T-helper 22 cell (primary cell): ENCODE measurements at places on chromosomes 4 and X.

DNA sequence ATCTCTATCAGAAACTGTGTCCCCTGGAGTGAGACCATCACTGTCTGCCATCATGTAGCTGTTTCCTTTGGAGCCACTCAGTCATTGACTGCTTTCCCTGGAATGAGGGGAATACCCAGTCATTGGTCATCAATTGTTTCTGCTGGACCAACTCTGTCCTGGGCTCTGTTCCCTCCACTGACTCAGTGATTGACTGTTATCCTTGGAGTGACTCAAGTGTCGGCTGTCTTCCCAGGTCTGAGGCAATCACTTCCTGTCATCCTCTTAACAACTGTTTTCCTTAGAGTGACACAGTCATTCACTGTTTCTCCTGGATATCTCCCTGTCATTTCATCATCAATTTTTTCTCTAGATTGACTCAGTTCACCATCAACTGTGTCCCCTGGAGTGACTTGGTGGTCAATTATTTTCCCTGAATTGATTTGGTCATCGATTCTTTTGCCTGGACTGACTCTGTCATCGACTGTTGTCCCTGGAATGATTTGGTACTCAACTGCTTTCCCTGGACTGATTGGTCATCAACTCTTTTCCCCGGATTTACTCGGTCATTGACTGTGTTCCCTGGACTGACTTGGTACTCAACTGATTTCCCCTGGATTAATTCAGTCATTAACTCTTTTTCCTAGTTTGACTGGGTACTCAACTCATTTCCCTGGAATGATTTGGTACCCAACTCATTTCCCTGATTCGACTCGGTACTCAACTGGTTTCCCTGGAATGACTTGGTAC lies 327.9 kb upstream of the VCX start:
- DNase-seq = no peak

- no peak for DNase-seq
Measured at GRCh38 chr4:78616046-78616498, 64.5 kb downstream of the ANXA3 start.

GRCh38 chrX:115266300-115266699 lies 23.2 kb upstream of the LUZP4 start:
- DNase-seq = no peak

DNA sequence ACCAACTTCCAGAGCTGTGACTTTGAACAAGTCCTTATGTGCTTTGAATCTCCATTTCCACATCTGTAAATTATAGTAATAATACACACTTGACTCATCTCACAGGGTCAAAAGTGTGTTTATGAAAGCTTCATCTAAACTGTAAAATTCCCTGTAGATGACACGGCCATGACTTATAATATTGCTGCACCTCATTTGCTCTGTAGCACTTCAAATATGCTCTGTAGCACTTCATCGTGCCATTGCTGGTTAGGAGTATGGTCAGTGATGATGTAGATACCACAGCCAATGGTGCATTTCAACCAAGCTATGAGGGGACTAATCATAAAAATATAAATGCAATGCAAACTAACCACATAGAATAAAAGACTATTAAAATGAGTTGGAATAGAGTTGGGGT lies 318.6 kb downstream of the ANK2 start:
- no peak for DNase-seq

GRCh38 chr4:34365946-34366345 lies 1878.4 kb downstream of the ARAP2 start:
- no peak for DNase-seq

GRCh38 chr4:175850240-175850639 lies 38.2 kb upstream of the GPM6A start:
- DNase-seq = no peak

GRCh38 chrX:40749681-40750494 lies 14.5 kb upstream of the MED14 start:
- DNase-seq = no peak

GRCh38 chr4:2069161-2069971 lies 10.2 kb downstream of the NAT8L start:
- DNase-seq = no peak

DNA sequence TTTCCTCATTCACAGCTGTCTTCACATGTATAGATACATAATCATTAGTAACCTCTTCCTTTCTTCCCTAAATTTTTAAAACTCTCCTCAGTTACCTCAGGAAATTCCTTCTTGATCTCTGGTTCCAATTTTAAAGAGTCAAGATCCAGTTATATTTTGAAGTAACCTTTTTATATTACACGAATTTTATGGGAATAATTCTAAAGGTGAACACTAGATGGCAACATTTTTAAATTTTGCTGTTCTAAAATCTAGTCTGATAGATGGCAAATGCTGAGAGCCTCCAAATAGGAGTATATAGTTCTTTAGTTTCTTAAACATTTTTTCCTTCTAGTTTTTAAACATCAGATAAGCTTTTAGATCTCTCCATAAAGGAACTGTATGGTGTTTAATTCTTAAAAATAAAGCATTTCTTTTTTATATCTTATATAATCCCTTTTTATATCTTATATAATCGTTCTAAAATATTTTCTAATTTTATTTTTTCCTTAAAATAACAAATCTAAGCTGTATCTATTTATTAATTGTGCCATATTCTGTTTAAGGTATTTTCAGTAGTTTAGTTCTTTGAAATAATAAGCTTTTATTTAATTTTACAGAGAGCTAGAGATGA lies 37.9 kb upstream of the PAPSS1 start:
- DNase-seq = no peak

GRCh38 chr4:101279377-101279871 lies 67.9 kb downstream of the PPP3CA start:
- no peak for DNase-seq

- DNase-seq = no peak
Measured at GRCh38 chr4:3302786-3303564, 10.2 kb downstream of the RGS12 start.

DNA sequence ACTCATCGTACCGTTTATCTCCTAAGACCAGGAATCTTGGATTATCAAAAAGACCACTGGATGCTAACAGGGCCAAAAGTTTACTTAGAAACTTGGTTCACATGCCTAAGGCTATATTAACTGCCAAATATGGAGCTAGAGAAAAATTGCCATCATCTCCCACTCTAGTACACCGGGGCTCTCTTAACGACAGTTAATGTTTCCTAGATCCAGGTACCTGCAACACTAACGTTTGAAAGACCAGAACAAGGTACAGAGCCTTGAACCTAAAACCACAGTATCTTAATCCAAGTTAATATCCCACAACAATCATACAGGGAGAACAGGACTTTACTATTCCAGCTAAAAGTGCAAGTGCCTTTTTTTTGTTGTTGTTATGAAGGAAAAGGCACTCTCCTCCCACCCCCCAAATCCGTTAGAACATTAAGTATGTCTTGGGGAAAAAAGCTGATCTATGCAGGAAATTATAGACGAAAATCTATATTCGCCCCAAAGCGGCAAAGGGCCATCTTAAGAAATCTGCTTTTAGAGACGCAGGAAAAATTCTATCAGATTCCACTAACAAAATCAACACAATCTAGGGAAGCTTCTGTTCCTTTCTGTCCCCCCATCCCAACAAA lies 1.3 kb downstream of the G3BP2 start:
- DNase-seq = no peak

GRCh38 chr4:90189178-90189577 lies 62.0 kb downstream of the CCSER1 start:
- no peak for DNase-seq

- DNase-seq = no peak
Measured at GRCh38 chrX:25207803-25208475, 192.2 kb upstream of the ARX start.

- no peak for DNase-seq
Measured at GRCh38 chrX:133985967-133986683, 731 bp upstream of the GPC3 start.

- no peak for DNase-seq
Measured at GRCh38 chrX:153366119-153366518, 32.2 kb downstream of the ZNF275 start.

DNA sequence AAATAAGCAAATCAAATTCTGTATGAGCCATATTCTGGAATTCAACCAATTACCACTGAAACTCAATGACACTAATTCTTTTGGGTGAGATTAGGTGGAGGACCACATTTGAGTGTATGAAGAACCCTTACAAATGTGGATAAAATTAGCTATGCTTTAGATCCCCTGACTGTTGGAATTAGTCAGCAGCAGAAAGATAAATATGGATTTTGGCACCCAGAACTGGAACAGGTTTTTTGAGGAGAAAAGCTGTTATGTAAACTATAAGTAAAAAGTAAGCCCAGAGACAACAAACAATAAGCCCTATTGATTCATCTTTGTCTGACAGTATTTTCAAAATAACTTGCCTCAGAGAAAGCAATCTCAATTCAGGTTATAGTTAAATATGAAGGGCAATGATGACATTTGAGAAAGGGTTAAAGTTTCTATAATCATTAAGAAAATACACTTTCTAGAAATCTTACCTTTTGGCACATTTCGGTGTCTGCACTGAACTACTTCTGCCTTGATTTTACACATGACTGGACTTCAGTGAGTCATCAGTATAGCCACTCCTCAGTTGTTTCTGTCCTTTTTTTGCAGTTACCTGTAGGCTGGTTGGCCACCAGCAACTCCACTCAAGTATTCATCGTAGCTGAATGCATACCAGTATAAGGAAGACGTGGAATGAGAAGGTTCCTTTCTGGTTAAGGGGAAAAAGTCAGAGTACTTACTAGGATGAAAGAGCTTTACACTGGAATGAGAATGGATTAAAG lies 80.0 kb downstream of the KCTD8 start:
- no peak for DNase-seq

DNA sequence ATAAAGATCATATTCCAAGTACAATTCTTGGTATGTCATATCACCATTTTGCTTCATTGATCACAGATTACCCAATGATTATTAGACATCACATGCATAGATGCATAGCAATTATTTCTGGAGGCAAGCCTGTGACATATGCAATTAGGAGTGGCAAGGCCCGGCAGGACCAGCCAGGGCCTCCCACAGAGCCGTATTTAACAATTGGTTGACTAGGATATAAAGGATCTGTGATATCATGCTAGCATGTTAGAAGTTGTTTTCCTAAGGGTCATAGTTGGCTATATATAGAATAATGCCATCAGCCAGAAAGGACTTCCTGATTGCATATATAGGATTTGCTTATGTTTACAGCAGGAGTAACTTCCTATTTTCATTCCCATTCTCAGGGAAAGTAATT lies 103.5 kb upstream of the OTUD4 start:
- DNase-seq = no peak

DNA sequence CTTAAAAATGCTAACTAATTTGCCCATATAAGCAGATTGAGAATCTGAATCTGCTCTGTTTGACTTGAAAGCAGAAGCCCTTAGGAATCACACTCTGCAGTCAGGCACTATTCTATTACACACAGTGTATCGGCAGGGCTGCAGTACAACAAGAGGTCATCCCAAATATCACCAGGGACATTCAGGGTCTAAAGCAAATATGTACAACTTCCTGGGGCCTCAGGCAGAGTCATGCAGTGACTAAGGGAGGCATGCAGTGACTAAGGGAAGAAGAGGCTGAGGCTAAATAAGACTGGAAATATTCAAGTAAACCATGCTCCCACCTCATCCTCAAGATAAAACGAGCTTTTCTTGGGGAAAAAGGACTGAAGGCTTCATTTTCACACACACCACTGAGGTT lies 20.9 kb downstream of the MAPK10 start:
- no peak for DNase-seq

DNA sequence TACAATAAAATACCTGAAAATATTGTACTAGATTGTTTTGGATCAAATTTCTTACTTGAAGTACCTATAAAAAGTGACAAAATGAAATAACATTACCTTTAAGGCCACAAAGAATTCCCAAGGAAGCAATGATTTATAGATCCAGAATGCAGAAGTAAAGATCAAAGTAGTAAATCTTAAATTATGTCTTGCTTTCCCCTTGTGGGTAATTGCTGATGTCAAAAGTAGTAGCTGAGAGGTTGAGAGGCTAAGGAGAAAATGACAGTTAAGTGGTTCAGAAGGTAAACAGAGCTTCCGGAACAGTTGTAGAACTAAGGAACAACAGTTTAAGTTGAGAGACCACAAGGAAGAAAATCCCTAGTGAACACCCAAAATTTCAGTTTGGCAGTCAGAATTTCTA lies 358.3 kb downstream of the GABRG1 start:
- DNase-seq = no peak

DNA sequence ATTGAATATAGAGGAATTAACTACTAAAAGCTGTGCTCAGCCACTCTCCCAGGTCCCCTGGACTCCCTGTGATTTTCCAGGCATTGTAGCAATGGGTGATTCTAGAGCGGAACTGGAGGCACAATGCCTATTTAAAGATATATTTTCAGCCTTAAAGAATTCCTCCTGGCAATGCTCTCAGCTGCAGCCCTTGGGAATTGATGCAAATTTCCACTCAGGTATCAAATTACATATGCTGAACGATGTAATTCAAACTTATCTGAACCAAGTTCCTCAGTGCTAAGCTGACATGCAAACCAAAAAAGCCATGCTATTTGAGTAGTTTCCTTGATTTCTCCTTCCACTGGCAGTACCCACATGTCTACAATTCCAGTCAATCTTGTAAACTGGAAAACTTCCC lies 86.3 kb upstream of the GABRA3 start:
- DNase-seq = no peak

GRCh38 chr4:26619784-26620183 lies 35.9 kb downstream of the TBC1D19 start:
- DNase-seq = no peak

GRCh38 chrX:114058988-114059418 lies 524.9 kb upstream of the HTR2C start:
- DNase-seq = no peak

- DNase-seq = no peak
Measured at GRCh38 chr4:140153419-140153717, 616 bp downstream of the MAML3 start.

DNA sequence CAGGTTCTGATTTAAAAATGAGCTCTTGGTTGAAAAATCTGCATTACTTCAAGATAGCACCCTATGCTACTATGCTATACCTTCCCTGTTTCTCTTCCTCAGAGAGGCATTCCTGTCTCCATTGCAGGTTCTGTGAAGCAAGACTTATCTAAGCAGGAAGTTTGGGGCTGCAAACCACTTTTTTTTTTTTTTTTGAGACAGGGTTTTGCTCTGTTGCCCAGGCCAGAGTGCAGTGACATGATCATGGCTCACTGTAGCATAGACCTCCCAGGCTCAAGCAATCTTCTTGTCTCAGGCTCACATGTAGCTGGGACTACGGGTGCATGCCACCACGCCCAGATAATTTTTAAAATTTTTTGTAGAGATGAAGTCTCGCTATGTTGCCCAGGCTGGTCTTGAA lies 4.0 kb upstream of the CCNG2 start:
- no peak for DNase-seq

- DNase-seq = no peak
Measured at GRCh38 chr4:4752576-4753401, 106.7 kb upstream of the MSX1 start.

GRCh38 chr4:85050736-85051135 lies 84.2 kb upstream of the WDFY3 start:
- DNase-seq = no peak

GRCh38 chr4:48642421-48643374 lies 137.4 kb downstream of the FRYL start:
- no peak for DNase-seq

GRCh38 chrX:103398421-103398864 lies 22.1 kb downstream of the BEX3 start:
- DNase-seq = no peak

GRCh38 chr4:67234296-67234695 lies 311.0 kb downstream of the CENPC start:
- no peak for DNase-seq
